Upper lobe of left lung (tissue), 6 donors: ENCODE measurements at places on chromosomes 7 and 10.

- H3K27me3 ChIP-seq = no peaks in the 10 kb centered on the region
- DNase-seq = no peak
- no peaks in the 10 kb centered on the region for H3K36me3 ChIP-seq
- no peak overlapping the region for H3K4me3 ChIP-seq
- H3K4me1 ChIP-seq = no peaks in the 10 kb centered on the region
These were observed 231.8 kb upstream of the FOXP2 start for GRCh38 chr7:114182837-114183236.

DNA sequence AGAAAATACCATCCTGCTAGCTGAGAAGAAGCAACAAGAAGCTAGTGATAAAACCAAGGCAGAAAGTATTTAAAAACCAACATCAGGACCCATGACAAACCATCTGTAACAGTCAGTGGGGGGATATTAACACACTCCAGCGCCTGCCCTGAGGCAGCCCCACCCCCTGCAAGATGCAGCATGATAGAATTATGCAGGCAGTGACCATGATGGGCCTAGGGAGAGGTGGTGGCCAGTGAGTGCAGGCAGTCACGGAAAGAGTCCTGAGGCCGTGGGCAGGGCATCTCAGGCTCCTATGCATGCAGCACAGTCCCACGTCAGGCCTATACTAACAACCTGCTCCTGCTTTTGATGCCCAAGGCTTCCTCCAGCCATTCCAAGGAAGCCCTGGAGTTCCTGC is 686.9 kb downstream of the GRID1 start:
- H3K27ac ChIP-seq = no peak overlapping the region
- no peaks in the 10 kb centered on the region for H3K4me1 ChIP-seq
- H3K36me3 ChIP-seq = no peaks in the 10 kb centered on the region
- no peak overlapping the region for H3K4me3 ChIP-seq

GRCh38 chr10:63247771-63248170 is 114.6 kb downstream of the NRBF2 start:
- no peak overlapping the region for H3K27ac ChIP-seq
- no peak overlapping the region for H3K4me3 ChIP-seq
- H3K27me3 ChIP-seq = no peaks in the 10 kb centered on the region
- H3K4me1 ChIP-seq = peaks cover 19% of the 10 kb centered on the region

DNA sequence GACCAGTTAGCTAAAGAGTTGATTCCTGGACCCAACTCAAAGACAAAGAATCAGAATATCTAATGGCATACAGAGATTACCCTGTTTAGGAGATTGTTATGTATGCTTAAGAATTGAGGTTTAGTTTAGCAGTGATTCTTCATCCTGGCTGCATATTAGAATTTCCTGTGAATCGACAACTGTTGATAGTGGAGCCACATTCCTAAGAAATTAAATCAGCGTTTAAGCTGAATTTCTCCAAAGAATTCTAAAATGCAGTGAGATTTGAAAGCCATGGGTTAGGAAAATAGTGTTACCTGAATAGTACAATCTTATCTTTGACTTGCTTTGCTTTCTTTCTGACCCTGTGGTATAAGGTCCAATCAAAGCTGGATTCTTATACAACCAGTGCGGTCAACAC is 16.4 kb upstream of the FERD3L start:
- no peak overlapping the region for H3K4me3 ChIP-seq
- DNase-seq = no peak
- H3K4me1 ChIP-seq = no peaks in the 10 kb centered on the region
- H3K27me3 ChIP-seq = no peaks in the 10 kb centered on the region

GRCh38 chr10:72935361-72935760 is 19.2 kb downstream of the PLA2G12B start:
- no peak for DNase-seq
- no peaks in the 10 kb centered on the region for H3K27me3 ChIP-seq
- no peaks in the 10 kb centered on the region for H3K36me3 ChIP-seq
- H3K4me1 ChIP-seq = no peaks in the 10 kb centered on the region

DNA sequence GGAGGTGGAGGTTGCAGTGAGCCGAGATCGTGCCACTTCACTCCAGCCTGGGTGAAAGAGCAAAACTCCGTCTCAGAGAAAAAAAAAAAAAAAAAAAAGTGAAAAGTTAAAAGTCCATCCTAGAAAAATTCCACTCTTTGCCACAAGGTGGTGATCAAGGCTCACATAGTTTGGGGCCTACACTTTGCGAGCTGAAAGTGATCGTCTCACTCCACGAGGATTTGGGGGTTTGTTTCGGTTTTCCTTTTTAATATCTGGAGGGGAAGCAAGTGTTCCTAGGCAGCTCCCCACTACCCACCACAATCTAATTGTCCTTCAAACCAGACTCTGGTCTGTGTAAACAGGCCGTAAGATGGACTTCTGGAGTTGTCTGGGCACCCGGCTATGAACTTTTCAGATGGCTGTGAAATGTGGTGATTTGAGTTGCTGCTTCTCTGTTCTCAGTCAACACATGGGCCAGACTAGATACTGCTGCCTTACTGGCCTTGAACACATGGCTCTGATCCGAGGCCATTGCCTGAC is 27.1 kb downstream of the PRLHR start:
- DNase-seq = no peak
- peaks cover 8% of the 10 kb centered on the region for H3K4me1 ChIP-seq
- no peaks in the 10 kb centered on the region for H3K27me3 ChIP-seq
- no peaks in the 10 kb centered on the region for H3K36me3 ChIP-seq

DNA sequence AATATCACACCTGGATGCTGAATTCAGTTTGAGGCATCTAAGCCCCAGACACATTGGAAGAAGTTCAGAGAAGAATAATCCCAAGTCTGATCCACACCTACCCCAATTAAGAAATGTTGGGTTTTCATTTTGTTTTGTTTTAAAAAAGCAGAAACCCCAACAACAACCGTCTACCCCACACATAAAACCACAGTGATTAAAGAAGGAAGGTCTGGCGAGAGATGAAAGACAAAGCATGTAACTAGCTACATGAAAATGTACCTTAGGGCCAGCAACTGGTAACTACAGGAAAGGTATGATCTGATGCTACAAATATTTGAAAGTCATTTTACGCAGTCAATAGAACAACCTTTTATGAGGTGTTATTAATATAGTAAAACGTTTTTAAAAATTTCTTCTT is 1112.3 kb downstream of the GATA3 start:
- no peaks in the 10 kb centered on the region for H3K27me3 ChIP-seq
- no peak overlapping the region for H3K27ac ChIP-seq
- H3K4me1 ChIP-seq = no peaks in the 10 kb centered on the region
- no peak overlapping the region for H3K4me3 ChIP-seq
- DNase-seq = no peak

- H3K27me3 ChIP-seq = no peaks in the 10 kb centered on the region
- H3K27ac ChIP-seq = no peak overlapping the region
- no peak for DNase-seq
- H3K4me3 ChIP-seq = no peak overlapping the region
These were observed 258.1 kb downstream of the RPS24 start for GRCh38 chr10:78291722-78292121.
